ENCODE measurements at places on chromosomes 7 and 10.

GRCh38 chr7:158955146-158955870, 99.0 kb downstream of the DYNC2I1 start:
- no peak for DNase-seq

- peak; percentile 58 for DNase-seq
These were observed 122.7 kb downstream of the MAD1L1 start for GRCh38 chr7:2109936-2110609.

GRCh38 chr7:153641199-153641598, 411.0 kb upstream of the DPP6 start:
- DNase-seq, result no peak

DNA sequence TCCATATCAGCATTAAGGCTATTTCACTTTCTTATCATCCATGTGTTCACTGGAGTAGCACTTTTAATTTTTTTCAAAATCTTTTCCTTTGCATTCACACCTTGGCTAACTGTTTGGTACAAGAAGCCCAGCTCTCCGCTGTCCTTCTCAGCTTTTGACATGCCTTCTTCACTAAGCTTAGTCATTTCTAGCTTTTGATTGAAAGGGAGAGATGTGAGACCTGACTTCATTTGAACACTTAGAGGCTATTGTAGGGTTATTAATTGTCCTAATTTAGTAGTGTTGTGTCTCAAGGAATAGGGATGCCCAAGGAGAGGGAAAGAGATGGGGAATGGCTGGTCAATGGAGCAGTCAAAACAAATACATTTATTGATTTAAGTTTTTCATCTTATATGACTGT, 350.0 kb downstream of the CXCL12 start:
- DNase-seq, result no peak

DNA sequence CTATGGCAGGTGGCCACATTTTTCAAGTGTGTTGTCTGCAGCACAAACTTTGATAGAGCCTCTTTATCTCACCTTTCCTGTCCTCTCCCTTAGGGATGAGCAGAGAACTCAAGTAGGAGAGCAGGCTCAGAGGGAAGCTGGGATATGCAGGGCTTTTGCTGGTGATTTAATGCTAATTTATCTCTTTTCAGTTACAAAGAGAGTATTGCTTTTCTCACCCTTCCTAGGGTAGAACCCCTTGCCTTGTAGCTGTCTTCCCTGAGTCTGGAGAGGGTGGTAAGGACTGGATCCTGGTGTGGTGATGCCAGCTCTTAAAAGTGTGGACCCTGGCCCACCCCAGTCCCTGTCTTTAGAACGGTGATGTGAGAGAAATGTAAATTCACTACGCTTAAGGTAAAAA, 1061.4 kb downstream of the TYW1 start:
- DNase-seq, result no peak

DNA sequence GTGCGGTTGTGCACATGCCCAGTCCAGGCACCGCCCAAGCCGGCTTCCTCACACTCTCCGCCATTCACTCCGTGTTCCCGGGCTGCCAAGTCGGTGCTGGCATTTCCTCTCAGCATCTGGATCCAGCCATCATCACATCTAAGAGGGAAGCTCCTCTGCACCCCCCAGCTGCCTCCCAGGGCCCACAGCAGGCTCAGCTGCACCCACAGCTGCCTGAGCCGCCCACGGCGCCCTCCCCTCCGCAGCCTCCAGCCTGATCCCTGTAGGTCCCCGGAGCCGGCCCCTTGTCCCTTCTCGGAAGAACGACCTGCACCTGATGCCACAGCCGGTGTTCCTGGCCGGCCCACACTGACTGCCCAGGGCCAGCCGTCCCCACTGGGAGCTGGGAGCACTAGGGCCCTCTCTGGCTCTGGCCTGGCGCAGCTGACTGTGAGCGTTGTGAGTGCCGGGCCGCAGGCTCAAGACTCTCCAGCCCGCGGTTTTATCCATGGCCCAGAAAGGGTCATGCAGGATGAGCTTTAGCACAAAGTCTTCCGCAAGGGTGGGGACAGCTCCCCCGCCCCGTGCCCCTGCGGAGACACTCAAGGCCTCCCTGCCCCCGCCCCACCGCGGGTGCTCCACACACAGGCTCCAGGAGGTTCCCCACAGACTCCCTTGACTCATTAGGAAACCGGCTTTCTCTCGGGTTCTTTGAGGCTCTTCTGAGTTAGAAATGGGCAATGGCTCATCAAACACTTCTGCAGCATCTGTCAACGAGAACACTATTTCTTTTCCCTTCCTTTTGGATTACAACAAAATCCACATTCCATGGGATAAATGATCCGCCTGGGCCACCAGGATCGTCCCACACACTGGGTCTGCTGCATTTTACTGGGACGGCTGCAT, 31.2 kb downstream of the CFAP46 start:
- no peak for DNase-seq

DNA sequence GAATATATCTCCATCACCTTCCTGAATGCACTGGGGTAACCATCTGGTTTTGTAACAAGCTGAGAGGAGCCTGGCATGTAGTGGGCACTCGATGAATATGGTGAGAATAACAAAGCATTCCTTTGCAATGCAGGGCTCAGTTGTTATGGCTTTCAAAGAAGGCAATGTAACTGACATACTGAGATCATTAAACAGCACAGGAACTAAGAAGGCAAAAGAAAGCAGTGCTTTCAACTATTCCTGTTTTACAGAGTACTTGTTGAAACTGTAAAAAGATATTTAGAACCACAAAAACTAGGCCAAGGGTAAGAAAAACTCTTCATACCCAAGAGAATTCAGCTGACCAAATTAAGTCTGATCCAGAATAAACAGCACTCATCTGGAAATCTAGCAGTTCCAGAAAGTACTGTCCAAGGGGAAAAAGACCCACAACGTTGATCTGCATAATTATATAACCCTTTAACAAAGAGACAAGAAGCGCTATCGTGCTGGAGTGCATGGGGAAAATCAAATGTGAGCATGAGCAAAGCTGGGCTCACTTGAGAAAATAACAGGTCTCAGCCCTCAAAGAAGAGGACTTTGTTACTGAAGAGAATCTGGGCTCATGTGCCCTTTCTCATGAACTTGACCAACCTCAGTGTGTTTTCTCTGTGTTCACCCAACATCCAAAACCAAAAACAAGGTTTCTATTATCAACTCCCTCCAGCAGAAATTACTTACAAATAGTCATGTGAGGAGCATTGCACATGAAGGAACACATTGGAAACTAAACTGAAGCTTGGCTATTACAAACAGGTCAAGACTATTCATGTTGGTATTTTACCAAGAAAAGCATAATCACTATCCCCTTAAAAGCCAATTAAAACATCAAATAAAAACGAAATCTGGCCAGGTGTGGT, 116.2 kb downstream of the AVL9 start:
- DNase-seq, result no peak

GRCh38 chr7:81725812-81726127, 44.1 kb downstream of the HGF start:
- DNase-seq, result peak; percentile 61

All from AG09309 (cell line).